ENCODE measurements at places on chromosomes 1 and 21.

- DNase-seq = peak; percentile 45
These were observed 323.1 kb upstream of the FAM78B start for GRCh38 chr1:166489670-166490436.

- no peak for DNase-seq
These were observed 3.3 kb downstream of the SH3BP5L start for GRCh38 chr1:248822148-248823032.

DNA sequence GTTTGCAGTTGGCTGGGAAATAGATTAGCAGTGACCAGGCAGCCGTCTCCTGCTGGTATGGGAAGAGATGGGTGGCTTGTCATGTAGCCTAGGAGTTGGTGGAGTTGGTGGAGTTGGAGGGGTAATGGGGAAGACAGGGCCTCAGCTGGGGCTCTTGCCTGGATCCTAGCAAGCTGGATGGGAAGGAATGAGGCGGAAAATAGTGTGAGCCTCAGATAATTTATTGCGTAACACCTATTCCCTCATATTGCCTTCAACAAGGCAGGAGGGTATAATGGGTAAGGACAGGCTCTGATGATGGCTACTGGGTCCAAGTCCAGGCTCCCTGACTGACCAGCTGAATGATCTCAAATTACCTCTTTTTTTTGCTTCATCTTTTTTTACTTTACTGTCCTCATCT is 12.6 kb downstream of the MAP7D1 start:
- DNase-seq = no peak

GRCh38 chr1:225699336-225699735 is 46.4 kb upstream of the ENAH start:
- DNase-seq = no peak

GRCh38 chr1:52919723-52920483 is 1.6 kb downstream of the ECHDC2 start:
- no peak for DNase-seq

- no peak for DNase-seq
These were observed 113.0 kb downstream of the TSEN15 start for GRCh38 chr1:184164536-184164935.

DNA sequence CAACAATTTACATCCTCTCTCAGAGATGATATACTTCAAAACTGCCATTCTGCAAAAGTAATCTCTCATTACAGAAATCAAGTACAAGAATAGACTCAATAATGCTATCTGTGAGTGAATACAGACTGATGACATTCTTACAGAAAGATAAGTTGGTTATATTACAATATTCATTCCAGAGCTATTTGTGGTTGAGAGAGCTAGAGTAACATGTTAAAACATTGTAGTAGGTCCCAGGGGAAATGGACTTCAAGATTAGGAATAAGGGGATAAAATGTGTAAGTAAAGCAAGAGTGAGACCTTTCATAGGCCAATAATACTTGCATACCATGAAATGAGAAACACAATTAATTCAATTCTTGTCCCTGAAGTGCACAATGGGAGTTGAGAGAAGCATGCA is 1.5 kb downstream of the F13B start:
- DNase-seq = no peak

GRCh38 chr1:40130892-40131291 is 30.3 kb upstream of the RLF start:
- DNase-seq = no peak

- DNase-seq = no peak
These were observed 199.6 kb downstream of the PDE4B start for GRCh38 chr1:65992165-65992821.

GRCh38 chr1:23563003-23563402 is 3.7 kb upstream of the ID3 start:
- no peak for DNase-seq

DNA sequence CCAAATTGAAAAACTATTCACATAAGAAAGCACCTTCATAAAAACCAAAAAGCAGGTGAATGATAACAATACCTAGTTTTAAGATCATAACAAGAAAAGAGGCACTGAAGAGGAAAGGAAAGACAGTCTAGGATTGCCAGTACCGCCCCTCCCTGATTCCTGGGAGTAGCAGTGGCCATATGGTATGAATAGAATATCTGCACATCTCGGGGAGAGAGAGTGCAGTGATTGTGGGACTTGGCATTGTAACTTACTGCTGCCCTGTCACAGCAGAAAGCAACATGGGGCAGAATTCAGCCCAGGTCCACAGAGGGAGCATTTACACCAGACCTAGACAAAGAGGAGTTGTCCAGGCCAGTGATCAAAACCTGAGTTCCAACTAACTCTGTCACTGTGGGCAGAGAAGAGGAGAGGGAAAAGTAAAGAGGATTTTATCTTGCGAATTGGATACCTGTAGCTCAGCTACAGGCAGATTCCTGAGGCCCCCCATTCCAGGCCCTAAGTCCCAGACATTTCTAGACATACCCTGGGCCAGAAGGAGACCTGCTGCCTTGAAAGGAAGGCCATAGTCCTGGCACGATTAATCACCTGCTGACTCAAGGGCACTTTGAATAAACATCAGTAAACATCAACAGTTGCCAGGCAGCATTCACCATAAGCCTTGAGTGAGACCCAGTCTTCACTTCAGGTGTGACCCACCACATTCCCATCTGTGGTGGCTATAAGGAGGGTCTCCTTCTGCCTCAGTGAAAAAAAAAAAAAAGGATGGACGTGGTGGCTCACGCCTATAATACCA is 397.5 kb downstream of the TGFB2 start:
- DNase-seq = no peak

GRCh38 chr1:22238356-22239224 is 95.7 kb upstream of the WNT4 start:
- no peak for DNase-seq

GRCh38 chr1:76939817-76940216 is 72.5 kb downstream of the ST6GALNAC5 start:
- no peak for DNase-seq

GRCh38 chr1:245432228-245432875 is 277.6 kb downstream of the KIF26B start:
- no peak for DNase-seq

- no peak for DNase-seq
These were observed 27.8 kb downstream of the ZBTB17 start for GRCh38 chr1:15948091-15948591.

DNA sequence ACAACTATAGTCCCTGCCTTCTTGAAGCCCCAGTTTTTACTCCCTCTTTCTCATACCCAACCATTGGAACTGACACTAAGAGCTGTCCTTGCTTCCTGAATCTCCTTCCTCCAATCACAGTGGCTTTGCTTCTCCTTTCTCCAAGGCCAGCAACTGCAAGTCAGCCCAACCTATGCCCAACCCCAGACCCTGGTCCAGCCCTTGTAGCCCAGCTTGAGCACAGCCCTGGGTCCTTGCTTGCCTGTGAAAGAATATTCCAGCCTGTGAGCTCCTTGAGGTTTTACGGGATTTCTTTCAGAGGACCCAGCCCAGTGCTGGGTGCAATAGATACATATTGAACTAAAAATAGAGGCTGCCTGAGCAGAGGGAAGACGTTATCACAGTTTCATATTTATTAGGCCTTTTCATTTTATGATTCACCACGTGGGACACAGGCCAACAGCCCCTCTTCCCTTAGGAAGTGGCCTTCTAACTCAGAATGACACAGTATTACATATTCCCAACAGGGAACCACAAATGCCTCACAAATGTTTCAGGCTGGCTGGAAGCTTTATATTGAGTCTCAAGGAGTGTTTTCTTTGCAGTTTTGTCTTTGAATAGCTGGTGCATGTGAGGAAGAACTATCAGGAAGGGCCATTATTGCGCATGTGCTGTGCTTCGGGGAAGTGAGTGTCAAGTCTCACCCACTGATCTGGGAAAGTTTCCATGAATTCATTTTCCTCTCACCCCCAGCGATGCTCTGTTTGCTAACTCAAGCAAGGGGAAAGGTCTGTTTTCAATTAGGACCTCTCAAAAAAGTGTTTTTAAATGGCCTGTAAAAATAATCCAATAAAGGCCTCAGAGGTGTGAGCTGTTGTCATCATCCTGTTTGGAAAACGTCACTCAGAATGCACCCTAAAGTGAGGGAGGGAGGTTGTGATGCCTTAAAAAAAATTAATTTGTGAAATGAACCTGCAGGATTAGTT is 92.3 kb upstream of the NFIA start:
- peak; percentile 29 for DNase-seq

DNA sequence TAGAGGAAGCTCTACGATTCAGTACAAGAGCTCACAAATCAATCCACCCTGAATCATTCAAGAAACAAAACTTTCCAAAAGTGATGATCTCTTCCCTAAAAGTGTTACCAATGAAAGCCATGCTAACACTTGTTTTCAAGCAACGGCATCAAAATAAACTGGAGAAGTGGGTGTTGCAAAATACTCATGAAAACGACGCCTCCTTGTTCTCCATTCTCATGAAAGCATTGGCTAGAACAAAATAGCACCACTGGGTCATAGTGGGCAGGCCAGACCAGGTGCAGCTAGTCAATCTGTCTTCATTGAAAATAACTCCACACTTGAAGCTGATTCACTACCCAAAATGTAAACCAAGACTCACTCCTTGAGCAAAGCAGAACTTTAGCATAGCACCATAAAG is 4.3 kb downstream of the TIAM1 start:
- no peak for DNase-seq

DNA sequence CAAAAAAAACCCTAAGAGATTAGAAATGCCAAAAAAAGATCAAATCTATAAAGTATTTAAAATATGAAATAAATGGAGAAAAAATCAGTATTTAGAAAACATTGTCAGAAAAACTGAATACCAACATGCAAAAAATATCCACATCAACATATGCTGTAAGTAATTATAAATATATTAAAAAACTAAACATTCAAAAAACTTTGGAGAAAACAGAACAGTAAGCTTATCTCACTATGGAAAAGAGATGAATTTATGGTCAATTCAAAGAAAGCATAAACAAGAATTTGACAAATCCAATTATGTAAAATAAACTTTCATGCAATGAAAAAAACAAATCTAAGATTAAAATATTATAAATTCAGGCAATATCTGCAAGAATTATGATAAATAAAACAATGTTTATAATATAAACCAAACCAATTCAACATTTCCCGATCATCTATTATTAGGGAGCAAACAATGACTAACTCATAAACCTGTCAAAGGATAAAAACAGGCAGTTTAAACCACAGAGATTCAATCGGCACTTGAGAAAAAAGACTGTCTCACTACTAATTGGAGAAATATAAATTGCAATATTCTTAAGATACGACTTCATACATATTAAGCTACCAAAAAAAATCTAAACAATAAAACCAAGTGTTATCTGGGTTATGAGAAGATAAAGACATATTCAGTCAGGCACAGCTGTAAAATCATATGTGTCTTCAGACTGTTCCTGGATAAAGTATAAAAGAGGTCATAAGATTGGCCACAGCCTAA is 21.8 kb downstream of the EYA3 start:
- no peak for DNase-seq

- DNase-seq = peak; percentile 66
These were observed at the start of gene MYOM3 for GRCh38 chr1:24111996-24112779. Gene MYOM3 (minus strand): TSS chr1:24112135. CDS start chr1:24108636, 3,499 bp downstream.

GRCh38 chr1:111559736-111560279 is 56.4 kb upstream of the ADORA3 start:
- no peak for DNase-seq

GRCh38 chr1:161044908-161045735 is 655 bp downstream of the USF1 start:
- peak; percentile 66 for DNase-seq

- peak; percentile 90 for DNase-seq
These were observed 37.8 kb upstream of the IRF2BP2 start for GRCh38 chr1:234647758-234648157.

DNA sequence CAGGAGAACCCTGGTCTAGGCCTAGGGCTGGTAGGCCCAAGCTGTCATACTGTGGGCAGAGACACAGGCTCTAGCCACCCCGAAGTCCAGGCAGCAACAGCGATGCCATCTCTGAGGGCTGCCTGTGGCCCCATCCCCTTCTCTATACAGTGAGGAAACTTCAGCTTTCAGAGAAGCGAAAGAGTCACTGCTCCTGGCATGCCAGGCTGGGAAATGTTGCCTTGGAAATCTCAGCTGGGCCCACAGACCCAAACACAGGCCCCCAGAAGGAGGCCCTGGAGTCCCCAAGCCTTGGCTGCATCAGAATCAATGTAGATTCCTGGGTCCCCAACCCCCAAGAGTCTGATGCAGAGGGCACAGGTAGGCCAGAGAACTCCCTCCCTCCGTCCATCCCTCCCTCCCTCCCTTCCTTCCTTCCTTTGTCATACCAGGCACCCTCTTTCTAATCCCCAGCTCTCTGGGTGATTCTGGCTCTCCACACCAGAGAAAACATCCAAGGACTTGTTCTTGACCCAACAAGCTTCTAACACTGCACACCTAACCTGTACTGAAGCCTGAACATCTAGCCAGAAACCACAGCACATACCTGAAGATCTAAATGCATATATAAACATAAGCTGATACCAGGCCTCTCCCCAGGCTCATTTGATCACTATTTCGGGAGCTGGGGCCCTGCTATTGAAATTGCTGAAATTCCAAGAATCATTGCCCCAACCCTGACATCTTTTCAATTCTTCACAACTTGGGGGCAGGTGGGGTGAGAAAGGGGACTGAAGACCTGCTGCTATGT is 143.2 kb upstream of the EDN2 start:
- DNase-seq = no peak

- peak; percentile 35 for DNase-seq
These were observed 2.6 kb downstream of the RCC1 start for GRCh38 chr1:28508435-28508754.

DNA sequence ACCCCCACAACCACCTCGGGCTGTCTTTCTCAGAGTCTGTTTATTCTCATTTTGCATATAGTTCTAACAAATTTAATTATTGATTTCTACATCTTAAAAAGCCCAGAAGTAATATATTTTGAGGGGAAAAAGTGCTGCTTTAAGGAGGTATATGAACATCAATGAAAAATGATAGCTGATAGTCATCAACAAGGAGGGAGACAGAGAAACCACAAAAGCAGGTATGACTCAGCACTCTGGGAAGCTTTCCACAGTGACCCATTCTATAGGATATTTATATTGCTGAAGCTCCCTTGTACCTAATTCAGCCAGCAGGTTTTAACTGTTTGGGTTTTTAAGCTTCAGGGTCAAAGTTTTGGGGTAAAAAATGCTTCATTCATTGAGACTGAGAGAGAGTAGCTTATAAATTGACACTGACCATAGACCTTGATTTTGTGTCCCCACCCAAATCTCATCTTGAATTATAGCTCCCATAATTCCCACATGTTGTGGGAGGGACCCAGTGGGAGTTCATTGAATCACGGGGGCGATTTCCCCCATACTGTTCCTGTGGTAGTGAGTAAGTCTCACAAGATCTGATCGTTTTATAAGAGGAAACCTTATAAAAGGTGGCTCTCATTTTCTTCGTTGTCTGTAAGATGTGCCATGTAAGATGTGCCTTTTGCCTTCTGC is 27.4 kb downstream of the VANGL1 start:
- DNase-seq = peak; percentile 81

All from MCF 10A (cell line).